ENCODE measurements at places on chromosomes 4 and X.
A peak's percentile ranks its signal among the peaks of the same experiment; 100 is the strongest.

DNA sequence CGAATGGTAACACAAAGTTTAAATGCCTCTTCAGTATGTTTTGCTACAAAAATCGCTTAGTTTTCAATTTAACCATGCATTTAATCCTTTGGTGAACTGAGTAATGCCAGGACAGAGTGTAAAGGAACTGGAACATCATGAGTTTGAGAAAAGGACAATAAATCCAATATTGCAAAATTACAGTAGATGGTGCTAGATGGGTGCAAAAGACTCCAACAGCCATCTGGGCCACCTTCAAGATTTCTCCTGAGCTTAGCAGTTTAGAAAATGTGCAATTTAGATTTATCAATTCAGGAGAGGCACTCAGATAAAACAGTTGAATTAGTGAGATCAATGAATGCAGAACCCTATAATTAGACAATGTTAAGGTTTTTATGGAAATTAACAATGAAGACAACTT, 33.2 kb upstream of the MID1IP1 start:
- no peak for DNase-seq

GRCh38 chrX:41382714-41383645, 49.0 kb downstream of the DDX3X start:
- peak; percentile 5 for DNase-seq

- DNase-seq: no peak
These were observed 131.3 kb downstream of the PJA1 start for GRCh38 chrX:69033936-69034335.

DNA sequence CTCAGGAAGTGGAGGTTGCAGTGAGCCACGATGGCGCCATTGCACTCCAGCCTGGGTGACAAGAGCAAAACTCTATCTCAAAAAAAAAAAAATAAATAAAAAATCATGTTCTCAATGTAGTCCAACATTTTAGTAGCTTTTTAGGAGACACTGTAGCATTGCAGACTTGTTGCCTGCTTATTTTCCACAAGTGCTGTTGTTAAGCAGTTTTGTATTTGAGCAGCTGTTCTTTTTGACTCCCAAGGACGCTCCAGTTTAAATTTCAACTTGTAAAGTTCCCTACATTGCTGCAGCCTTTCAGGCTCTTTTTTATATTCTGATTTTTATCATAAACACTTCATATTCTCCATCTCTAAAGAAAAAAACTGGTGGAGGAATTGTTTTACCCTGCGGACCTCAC, 83.1 kb downstream of the PPEF2 start:
- DNase-seq: no peak

DNA sequence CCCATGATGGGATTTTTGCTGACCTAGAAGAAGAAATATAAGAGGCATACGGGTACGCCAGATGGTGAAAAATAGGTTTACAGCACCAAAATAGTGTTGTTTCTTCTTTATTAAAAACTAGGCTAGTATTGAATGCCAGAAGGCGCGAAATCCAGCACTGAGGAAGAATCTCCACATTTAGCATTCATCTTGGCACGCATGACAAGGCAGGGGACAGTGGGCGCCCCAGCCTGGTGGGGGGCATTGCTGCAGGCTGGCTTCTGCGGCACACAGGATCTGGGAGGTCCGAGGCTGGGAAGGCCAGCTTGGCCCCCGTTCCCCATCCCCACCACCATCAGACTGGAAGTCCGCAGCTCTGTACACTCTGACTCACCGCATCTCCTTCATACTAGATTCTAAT, 75.7 kb upstream of the DDX3X start:
- no peak for DNase-seq

GRCh38 chr4:110306303-110306702, 107.9 kb upstream of the ELOVL6 start:
- DNase-seq: no peak

DNA sequence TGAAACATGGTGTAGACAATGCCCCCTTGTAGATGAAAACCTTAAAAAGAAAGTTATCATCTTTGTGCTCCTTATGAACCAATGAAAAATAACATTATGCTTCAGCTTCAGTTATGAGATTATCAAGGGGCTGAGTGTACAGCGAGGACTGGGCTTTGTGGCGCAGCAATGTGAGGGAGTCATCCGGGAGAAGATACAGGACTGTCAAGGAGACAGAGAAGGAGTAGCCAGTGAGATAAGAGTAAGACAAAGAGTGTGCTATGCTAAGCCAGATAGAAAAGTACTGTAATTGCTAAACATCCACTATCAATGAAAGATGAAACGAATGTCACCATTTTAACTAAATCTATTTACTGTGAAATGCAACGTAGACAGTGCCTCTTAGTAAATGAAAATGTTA, 3.6 kb upstream of the KLHL15 start:
- no peak for DNase-seq

DNA sequence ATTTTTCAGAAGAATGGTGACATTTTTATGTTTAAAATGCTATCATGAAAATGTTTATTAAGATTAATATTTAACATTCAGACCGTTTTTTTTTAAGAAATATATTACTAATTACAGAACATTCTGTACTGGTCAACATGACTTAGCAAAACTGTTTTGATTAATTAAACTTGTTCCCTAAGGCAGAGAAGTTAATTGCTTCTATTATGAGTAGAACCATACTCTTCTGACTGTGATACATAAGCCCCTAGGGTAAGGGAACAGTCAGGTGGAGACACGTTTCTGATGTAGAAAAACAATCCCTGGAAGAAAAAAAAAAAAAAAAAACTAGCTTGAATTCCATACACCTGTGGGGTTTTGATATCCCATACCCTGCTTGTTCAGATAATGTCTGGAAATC, 97.4 kb downstream of the GPM6A start:
- no peak for DNase-seq

GRCh38 chr4:24753519-24753918, 41.9 kb upstream of the SOD3 start:
- no peak for DNase-seq

DNA sequence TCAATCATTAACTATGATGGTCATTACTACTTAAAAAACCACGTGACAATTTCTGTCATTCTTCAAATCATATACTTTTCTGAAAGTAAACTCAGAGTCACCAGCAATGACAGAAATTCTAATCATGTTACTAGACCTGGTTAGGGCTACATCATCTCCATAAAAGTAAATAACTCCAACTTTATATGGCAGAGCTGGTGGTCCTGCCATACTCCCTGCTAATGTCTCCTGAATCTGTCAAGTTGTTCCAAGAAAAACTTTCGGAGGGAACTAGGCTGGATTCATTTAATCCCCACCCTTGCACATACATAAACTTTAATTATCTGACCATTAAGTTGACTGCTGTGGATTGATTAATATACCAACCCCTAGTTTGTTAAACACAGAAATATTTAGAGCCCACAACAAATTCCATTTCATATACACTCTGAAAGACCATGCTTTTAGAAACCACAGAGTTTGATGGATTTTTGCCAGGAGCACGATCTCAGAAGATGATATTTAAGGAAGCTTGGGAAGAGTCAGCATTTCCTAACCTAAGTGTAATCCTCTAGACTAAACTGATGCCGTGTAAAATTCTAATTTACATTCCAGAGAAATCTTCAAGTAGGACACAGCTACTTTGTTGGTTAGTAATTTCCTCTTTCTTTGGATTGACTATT, 577.0 kb downstream of the FAT4 start:
- DNase-seq: no peak

DNA sequence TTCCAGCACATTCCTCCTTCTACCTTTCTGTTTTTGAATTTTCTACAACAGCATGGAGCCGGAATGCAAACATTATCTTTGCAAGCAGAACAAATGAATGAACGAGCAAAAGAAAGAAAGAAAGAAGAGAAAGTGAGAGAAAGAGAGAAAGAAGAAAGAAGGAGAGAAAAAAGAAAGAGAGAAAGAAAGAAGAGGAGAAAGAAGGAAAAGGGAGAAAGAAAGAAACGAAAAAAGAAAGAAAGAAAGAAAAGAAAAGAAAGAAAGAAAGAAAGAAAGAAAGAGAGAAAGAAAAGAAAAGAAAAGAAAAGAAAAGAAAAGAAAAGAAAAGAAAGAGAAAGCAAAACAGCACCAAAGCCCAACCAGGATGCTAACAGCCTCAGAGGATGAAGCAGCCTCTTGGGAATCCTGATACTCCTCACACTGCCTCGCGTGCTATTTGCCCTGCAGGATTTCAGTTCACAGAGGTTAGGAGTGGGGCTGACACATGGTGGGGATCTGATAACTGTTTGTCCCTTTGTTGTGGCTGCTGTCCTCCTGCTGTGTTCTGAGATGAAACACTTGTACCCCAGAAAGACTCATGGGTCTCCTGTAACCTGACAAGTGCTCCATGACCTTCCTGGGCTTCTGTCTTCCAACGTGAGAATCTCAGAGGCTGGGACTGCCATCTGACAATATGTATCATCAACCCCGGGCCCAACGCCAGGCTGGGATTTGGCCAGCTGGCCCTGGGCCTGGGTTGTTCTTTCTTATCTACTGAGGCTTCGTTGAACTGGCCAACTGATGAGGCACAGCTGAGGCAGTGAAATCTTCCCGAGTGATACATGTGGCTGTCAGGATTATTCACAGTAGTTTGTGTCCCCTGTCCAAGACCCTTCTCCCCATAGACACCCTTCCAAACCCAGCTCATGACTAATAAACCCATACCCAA, 61.0 kb downstream of the SEPSECS start:
- no peak for DNase-seq

GRCh38 chr4:173025131-173025530, 143.5 kb upstream of the GALNT7 start:
- DNase-seq: no peak

DNA sequence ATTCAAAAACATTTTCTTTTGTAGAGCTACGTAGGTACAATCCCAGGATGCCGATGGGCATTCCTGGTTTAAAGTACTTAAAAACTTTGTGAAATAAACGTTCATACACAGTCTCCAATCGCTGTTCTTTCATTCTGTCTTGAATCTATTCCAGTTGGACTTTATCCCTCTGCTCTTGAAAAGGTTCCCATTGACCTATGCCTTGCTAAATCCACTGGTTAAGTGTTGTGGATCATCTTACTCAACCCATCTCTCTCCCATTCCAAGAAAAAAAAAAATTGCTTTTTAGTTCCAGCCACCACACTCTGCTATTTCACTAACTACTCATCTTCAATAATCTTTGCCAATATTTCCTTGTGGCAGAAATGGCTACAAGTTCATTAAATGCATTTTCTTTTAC, 542.3 kb upstream of the GRIA3 start:
- no peak for DNase-seq

- DNase-seq: no peak
These were observed 207.5 kb upstream of the FTHL17 start for GRCh38 chrX:31279359-31279758.

GRCh38 chr4:176538217-176538925, 218.6 kb downstream of the SPCS3 start:
- DNase-seq: no peak

GRCh38 chrX:140180585-140180984, 215.3 kb upstream of the CXorf66 start:
- no peak for DNase-seq

DNA sequence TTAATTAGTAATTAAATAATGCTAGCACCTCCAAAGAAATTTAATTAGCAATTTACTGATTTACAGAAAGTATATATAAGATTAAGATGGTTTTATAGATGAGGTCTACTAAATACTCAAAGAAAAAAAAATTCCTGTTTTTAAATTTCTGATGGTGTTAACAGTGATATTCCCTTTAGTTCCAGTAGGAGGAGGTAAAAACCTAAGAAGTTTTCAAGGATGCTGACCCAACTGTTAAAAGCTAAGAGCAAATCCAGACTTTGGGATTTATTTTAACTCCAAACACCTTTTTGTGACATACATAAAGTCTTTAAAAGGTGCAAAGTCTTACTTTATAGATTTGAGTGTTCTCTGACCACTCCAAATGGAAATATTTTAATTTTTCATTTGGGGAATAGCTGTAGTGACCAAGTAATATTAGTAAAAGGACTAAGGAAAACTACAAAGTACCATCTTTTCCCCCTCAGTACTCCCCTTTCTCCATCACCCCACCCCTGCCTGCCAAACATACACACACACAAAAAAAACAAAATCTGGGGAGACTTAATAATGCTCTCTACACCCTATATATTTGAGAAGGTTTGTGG, 34.2 kb upstream of the CSN1S1 start:
- no peak for DNase-seq

GRCh38 chr4:105544520-105545286, 7.7 kb upstream of the ARHGEF38 start:
- DNase-seq: no peak

- no peak for DNase-seq
These were observed 20.2 kb downstream of the IRAK1 start for GRCh38 chrX:153999359-154000037.

- no peak for DNase-seq
These were observed 349.2 kb downstream of the ADGRL3 start for GRCh38 chr4:61549336-61549735.

DNA sequence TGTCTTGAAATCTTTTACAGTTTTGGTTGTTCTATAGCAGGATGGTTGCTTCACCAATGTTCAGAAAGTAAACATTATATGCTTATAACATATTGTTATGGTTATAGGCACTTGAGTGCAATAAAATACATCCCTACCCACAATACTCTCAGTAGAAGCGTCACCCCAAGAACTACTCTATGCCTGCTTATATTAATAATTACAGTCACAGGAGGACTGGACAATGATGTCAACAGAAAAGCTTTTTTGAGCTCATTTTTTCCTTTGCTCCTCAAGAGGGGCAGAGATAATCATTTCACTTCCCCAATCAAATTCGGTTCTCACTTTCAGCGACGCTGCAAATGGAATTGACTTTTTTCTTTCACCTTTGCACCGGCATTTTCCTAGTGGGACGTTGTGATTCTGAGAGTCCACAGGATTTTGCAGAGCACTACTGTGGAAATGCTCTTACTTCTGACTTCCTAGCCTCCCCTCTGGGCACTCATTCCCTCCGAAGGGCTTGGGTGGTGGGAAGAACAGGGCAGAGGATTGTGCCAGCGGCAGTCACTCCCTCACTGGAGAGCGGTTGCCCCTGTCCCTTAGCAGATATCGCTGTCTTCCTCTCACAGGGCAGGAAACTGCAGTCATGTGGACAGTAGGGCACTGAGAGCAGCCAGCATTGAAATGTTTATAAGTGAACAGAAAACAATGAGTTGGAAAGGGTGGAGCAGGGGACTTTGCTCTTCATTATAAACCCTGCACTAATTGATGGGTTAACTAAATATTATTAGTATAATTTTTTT, 24.9 kb upstream of the SGMS2 start:
- DNase-seq: no peak

DNA sequence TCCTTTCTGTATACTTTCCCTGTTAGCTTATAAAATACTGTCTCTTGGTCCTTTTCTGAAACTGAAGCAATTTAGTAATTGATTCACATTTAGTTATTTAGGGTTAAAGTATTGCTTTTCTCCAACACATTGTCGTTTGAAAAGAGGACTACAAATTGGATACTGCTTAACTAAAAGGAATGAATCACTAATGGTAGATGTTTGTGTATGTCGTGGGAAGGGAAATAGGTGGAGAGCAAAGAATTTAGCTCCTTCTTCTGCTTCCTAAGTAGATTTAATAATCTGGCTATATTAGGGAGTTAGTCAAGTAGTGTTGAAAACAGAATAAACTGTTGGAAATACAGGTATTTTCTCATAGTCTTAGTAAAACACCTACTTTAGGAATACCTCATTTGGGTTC, 27.9 kb downstream of the SLAIN2 start:
- DNase-seq: no peak
